NCI-H1417 treated with DMSO at 0.1 percent for 48 hours (cell line): ENCODE measurements at places on chromosomes 12 and 14.

DNA sequence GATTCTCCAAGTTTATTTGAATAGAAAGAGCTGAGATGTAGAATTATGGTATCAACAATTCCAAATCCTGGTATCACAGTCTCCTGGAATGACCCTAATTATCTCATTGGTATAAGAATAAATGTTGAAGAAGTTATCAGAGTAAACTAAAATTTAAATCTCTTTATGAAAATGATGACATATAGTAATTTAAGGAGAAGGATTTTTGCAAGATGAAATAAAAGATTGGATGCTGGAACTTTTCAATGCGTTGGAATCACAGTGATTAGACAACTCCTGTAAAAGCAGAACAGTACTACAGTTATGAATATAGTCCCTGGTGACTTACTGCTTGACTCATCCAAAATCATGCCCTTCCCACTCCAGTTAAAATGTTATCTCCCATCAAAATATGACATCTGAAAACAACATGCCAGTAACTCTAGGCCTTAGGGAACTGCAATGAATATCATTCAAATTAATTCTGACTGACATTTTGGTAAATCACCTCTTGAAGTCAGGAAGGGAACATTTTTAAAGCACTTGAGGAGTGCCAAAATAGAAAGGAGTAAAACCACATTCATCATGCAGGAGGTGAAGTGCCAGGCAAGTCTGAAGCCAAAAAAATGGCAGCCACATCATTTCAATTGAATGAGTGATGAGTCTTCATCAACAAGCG is 197.8 kb upstream of the PRKD1 start:
- no peak for DNase-seq

- DNase-seq = no peak
Observed at GRCh38 chr14:59850458-59850857, 20.1 kb downstream of the RTN1 start.

DNA sequence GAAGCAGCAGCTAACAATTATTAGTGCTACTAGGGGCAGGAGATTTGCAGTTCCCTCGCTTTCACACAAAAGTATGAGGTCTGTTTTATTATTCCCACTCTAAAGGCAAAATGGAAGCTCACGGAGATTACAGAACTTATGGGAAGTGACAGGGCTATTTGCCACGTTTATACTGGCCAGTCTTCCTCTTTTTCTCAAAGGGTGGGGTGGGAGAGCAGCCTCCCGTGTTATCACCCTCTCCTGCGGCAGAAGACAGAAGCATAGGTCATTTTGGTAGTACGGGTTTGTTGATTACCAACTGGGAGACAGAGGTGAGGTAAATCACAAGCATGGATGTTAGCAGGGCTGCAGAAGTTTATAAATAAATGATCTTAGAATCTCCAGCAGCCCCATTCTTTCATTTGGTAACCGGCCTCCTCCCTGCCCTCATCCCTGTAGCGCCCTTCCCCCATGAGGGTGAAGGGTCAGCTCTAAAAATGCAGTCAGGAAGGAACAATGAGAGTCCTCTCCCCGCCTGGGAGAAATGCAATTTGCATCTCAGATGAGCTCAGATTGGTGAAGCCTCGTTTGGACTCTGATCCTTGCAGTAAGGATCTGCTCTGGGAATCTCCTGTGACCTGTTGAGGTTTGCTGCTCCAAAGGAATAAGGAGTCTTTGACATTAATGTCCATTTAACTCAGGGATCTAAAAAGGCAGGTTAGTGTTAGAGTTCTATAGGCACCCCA is 44.7 kb upstream of the SINHCAF start:
- no peak for DNase-seq

GRCh38 chr12:48788854-48789775 is at the start of gene ADCY6:
ADCY6 (minus strand) TSS chr12:48789089; CDS start chr12:48783434, 5,655 bp downstream.
- no peak for DNase-seq

DNA sequence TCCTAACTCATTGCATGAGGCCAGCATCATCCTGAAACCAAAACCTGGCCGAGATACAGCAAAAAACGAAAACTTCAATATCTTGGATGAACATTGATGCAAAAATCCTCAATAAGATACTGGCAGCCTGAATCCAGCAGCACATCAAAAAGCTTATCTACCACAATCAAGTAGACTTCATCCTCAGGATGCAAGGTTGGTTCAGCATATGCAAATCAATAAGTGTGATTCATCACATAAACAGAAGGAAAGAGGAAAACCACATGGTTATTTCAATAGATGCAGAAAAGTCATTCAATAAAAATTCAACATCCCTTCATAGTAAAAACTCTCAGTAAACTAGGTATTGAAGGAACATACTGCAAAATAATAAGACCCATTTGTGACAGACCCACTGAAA is 56.5 kb upstream of the PPFIA2 start:
- no peak for DNase-seq

GRCh38 chr12:67651132-67651695 is 2.7 kb downstream of the DYRK2 start:
- no peak for DNase-seq

DNA sequence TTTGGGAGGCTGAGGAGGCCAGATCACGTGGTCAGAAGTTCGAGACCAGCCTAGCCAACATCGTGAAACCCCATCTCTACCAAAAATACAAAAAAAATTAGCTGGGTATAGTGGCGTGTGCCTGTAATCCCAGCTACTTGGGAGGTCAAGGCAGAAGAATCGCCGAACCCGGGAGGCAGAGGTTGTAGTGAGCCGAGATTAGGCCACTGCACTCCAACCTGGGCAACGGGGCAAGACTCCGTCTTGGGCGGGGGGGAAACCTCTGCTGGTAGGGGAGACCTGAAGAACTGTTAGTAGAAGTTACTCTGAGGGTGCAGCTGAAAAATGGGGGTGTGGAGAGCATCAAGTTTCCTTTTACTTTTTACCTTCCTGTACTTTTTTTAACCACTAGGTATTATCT is 2.2 kb upstream of the LRP1 start:
- DNase-seq = no peak
